ENCODE measurements at places on chromosomes 5 and 9. TPM values are rescaled to one million over a fixed set of nuclear protein-coding genes. Genes with fewer than 3 reads are reported as not detected.

The SPATA31C1 gene
- total RNA-seq, result not detected

The NME5 gene
- not detected for total RNA-seq

The LOX gene
- total RNA-seq, result 10.7 TPM

The ASS1 gene
- 299 TPM for total RNA-seq

The SEMA4D gene
- 7.4 TPM for total RNA-seq

The GALNT12 gene
- not detected for total RNA-seq

The NUTM2G gene
- not detected for total RNA-seq

The IL9 gene
- total RNA-seq, result not detected

The PROB1 gene
- 3.1 TPM for total RNA-seq

The NAIP gene
- 4.1 TPM for total RNA-seq

The PCAT7 gene
- total RNA-seq, result not detected

The FOXD4L4 gene
- 1.2 TPM for total RNA-seq

The LRRC19 gene
- total RNA-seq, result not detected

The CAMK4 gene
- 0.21 TPM for total RNA-seq

The PITX1 gene
- 42.9 TPM for total RNA-seq

The MEGF10 gene
- total RNA-seq, result not detected

The ELOVL7 gene
- 10.3 TPM for total RNA-seq

The PCDHB4 gene
- 1.3 TPM for total RNA-seq

The MPDZ gene
- total RNA-seq, result 10.9 TPM

The SOX30 gene
- not detected for total RNA-seq

The MARCHF3 gene
- total RNA-seq, result 6.9 TPM

The PKD2L2 gene
- total RNA-seq, result not detected

The SPINK7 gene
- total RNA-seq, result not detected
